Natural killer cell (primary cell): ENCODE measurements at places on chromosomes 12 and 14. TPM values are rescaled to one million over a fixed set of nuclear protein-coding genes. Genes with fewer than 3 reads are reported as not detected.

- H3K4me1 ChIP-seq = peaks cover 18% of the 10 kb centered on the region
- no peak overlapping the region for H3K4me3 ChIP-seq
These were observed 63.0 kb upstream of the BTG1 start for GRCh38 chr12:92208613-92209121.

Gene CLEC14A
- total RNA-seq = not detected

Gene CMA1
- total RNA-seq = not detected

Gene C14orf39
- not detected for total RNA-seq

DNA sequence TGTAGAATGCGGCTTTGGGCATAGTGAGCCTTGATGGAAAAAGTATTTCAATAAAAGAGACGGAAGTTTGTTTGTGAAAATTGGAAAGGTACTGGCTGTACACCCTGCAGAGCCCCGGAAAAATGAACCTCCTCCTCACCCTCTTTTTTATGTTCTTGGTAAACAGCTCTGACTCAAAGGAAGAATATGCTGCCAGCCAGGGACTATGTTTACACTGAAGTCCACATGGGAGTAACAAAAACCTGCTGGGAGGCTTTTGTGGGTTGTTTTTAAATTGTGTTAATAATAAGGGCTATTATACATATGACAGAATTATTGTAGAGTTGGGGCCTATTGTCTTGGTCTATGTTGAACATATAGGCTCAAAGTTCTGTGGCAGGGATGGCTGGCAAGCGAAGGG is 70.7 kb downstream of the TTC8 start:
- no peaks in the 10 kb centered on the region for H3K27me3 ChIP-seq
- no peak for DNase-seq
- H3K27ac ChIP-seq = no peak overlapping the region

DNA sequence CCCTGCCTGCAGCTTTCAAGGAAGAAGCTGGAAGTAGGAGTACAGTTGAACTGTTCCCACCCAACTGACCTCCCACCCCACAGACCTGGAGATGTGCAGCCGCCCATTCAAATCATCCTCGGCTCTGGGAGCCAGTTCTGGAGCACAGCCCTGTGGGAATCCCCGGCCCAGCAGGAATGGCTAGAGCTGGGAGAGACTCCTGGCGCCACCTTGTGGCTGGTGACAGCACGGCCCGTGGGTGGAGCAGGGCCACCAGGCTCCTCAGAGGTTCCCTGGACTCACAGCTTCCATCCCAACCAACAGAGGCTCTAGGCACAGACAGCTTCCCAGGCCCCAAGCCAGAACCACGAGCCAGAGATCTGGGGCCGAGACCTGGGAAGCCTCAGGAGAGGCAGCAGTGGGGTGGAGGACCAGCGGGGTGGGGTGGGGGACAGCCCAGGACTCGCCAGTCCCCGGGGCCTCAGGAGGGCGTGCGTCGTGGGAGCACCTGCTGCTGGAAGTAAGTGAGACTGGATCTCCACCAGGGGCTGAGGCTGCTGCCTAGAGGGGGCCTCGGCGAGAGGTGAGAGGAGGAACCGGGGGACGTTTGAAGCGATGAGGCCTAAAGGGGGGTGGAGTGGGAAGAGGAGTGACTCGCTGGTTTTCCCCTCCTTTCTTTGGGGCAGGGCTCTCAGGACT is 43.4 kb downstream of the RNF34 start:
- H3K27me3 ChIP-seq = no peaks in the 10 kb centered on the region
- peaks cover 47% of the 10 kb centered on the region for H3K36me3 ChIP-seq
- H3K4me1 ChIP-seq = no peaks in the 10 kb centered on the region
- peak; percentile 64 for DNase-seq
- H3K4me3 ChIP-seq = no peak overlapping the region
- no peak overlapping the region for H3K27ac ChIP-seq

- DNase-seq = no peak
- H3K27me3 ChIP-seq = no peaks in the 10 kb centered on the region
- H3K36me3 ChIP-seq = peaks cover 4% of the 10 kb centered on the region
- no peak overlapping the region for H3K27ac ChIP-seq
- no peak overlapping the region for H3K4me3 ChIP-seq
These were observed 62.6 kb downstream of the PLXNC1 start for GRCh38 chr12:94211021-94211420.

DNA sequence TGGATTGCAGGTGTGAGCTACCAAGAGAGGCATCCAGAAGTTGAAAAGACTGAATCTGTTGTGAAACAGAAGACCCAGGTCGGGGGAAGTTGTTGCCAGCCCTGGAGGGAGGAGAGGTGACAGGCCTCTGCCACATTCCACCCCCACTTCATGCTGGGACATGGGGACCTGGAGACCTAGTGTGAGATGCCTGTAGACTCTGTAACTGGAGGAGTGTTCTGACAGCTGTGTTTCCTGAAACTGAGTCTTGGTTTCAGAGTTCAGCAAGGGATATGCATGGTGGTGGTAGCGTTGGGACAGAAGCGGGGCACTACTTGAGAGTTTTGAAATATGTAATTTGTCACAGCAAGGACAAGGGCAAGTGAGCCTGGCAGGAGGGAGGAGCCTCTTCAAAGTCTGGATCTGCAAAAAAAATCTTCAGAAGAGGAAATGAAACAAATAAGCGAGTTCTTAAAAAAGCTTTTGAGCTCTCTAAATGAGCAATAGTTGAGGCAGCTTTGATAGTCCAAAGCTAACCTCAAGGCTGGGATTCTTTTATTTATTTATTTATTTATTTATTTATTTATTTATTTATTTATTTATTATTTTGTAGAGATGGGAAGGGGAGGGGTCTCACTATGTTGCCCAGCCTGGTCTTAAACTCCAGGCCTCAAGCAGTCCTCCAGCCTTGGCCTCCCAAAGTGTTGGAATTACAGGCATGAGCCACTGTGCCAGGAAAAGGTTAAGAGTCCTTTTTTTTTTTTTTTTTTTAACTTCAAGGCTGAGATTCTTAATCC is 58.9 kb upstream of the EEA1 start:
- H3K27ac ChIP-seq = peak overlapping the region; percentile 41
- no peaks in the 10 kb centered on the region for H3K27me3 ChIP-seq
- no peak overlapping the region for H3K4me3 ChIP-seq

DNA sequence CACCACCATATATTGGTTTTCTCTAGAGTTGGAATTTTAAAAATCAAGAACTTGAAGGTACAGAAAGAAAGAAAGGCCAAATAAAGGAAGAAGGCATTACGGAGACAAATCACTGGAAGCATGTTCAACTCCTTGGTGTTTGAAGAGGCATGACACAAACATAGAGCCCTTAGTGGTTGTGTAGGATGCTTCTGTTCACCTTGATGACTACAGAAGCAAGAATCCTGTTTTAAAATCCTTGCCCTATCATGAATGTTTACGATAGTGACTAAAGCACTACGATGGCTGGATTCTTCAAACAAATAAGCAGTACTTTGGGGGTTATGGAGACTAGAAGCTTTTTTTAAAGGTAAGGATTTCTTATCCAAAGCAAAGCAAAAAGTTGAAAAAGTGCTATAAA is 10.3 kb upstream of the ISM2 start:
- no peak overlapping the region for H3K27ac ChIP-seq
- no peak for DNase-seq
- no peak overlapping the region for H3K4me3 ChIP-seq
- H3K4me1 ChIP-seq = no peaks in the 10 kb centered on the region
- peaks cover 49% of the 10 kb centered on the region for H3K36me3 ChIP-seq
- H3K27me3 ChIP-seq = no peaks in the 10 kb centered on the region

DNA sequence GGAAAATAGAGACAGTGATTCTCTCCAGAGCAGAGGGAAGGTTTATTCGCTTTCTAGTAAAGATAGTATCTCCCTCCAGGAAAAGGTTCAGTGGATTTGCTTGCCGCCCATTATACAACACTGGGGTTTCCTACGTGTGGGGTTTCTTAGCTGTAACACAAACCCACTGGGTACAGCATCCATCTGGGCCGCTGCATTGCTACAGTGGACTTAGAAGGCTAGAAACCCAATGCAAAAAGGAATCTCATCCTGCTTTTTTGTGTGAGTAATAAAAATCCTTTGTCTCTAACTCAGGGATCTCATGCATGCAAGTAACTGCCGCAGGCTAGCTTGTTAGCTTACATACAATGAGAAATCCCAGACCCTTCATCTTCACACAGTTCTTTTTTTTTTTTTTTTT is 67.1 kb upstream of the BCL2L14 start:
- H3K4me1 ChIP-seq = peaks cover 25% of the 10 kb centered on the region
- no peak overlapping the region for H3K27ac ChIP-seq
- DNase-seq = no peak
- no peaks in the 10 kb centered on the region for H3K27me3 ChIP-seq

Gene GSG1
- total RNA-seq = not detected

Gene PLEKHH1
- not detected for total RNA-seq

Gene STYK1
- total RNA-seq = 2.0 TPM

GRCh38 chr12:25903603-25904245 is 54.8 kb upstream of the RASSF8 start:
- no peaks in the 10 kb centered on the region for H3K36me3 ChIP-seq
- H3K27ac ChIP-seq = no peak overlapping the region
- H3K4me3 ChIP-seq = no peak overlapping the region
- DNase-seq = no peak
- H3K27me3 ChIP-seq = no peaks in the 10 kb centered on the region

DNA sequence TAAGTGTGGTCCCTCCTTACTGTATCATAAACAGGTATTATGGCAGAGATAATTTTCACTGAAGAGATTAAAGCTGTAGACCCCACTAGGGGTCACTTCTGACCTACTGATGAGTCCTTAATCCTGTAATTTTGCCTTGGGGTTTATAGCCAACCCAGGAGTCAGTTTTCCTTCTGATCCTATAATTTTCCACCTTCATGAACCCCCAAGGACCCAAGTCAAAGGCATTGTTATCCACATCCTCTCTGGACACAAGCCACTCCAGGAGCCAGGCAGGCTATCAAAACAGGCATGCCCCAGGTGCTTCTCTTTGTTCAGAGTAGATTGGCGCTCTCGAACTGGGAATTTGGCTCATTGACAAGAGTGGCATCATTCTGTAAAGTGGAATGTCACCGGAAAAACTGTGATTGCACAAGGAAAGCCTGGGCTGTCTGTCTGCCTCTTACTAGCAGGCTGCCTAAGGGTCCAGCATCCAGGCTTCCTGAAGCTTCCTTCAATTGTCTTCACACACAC is 1523.2 kb upstream of the FLRT2 start:
- H3K27me3 ChIP-seq = no peaks in the 10 kb centered on the region
- no peak for DNase-seq
- H3K27ac ChIP-seq = no peak overlapping the region
- no peaks in the 10 kb centered on the region for H3K4me1 ChIP-seq
- H3K36me3 ChIP-seq = no peaks in the 10 kb centered on the region

Gene KRT8
- total RNA-seq = not detected

- no peaks in the 10 kb centered on the region for H3K27me3 ChIP-seq
- H3K4me3 ChIP-seq = no peak overlapping the region
- no peak for DNase-seq
- no peaks in the 10 kb centered on the region for H3K4me1 ChIP-seq
These were observed 12.4 kb downstream of the MED21 start for GRCh38 chr12:27034607-27035293.

GRCh38 chr14:24734917-24735500 is 101.0 kb upstream of the GZMB start:
- H3K27me3 ChIP-seq = no peaks in the 10 kb centered on the region
- H3K4me1 ChIP-seq = no peaks in the 10 kb centered on the region
- H3K27ac ChIP-seq = no peak overlapping the region
- no peak overlapping the region for H3K4me3 ChIP-seq
- no peak for DNase-seq
- H3K36me3 ChIP-seq = no peaks in the 10 kb centered on the region

GRCh38 chr12:49264466-49264872 is 413 bp upstream of the TUBA1C start:
- no peaks in the 10 kb centered on the region for H3K27me3 ChIP-seq
- peaks cover 2% of the 10 kb centered on the region for H3K36me3 ChIP-seq
- peaks cover 26% of the 10 kb centered on the region for H3K4me1 ChIP-seq
- no peak overlapping the region for H3K27ac ChIP-seq

DNA sequence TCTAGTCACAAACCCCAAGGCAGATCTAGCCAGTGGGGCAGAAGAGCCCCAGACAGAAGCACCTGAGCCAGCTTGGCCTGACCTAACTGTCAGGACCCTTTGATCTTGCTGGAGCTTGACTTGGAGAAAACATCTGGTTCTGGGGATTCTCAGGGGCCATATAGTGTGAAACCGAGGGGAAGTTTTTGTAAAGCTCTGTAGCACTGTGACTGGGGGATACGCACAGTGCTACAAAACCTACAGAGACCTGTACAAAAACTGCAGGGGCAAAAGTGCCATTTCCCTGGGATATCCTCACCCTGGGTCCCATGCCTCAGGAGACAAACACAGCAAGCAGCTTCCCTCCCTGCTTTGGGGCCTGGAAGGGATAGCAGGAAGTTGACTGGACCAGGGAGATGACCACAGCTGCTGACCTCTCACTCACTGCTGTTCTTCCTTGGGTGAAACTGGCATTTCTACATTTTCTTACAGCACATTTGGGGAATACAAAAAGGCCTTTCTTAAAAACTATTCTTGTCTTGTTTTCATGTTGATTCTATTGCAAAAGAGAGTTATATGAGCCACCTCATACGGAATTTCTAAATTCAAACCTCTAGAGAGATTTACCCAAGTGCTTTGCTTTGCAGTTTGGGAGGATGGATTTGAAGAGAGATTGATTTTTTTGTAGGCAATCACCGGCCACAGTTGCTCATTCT is 140.0 kb downstream of the DAD1 start:
- H3K27ac ChIP-seq = peak overlapping the region; percentile 79
- DNase-seq = no peak

DNA sequence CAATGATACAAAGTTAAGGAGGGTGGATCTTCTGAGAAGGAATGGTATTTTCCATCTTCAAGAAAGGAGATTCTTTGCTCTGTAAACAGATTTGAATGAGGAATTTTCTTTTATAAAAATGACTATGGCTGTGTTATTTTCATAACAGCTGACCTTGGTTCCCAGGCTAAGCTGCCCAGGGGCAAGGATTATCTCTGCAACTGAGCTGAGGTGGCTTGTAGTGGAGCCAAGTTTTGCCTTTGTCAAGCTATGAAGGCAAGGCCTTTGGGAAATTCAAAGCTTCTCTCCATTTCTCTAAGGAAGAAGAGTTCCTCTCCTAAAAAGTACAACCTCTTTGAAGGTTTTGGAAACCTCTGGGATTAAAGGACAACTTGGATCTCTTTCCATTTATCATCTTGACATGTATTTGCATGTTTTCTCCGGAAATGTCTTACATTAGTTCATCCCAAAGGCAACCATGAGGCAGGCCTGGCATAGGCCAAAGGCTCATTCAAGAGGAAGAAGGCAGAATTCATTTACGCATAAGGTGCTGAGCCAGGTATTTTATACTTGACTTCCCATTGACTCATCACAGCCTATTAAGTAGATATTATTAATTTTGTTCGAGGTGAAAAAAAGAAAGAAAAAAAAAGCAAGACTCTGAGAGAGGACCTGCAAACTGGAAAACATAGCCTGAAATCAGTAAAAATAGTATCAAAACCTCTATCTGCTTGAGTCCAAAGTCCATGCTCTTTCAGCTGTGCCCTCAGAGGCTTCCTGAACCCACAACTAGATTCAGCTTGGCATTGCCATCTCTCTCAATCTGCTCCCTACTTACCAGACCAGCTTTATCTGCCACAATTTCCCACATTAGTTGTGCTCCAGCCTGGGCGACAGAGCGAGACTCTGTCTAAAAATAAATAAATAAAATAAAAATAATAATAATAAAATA is 24.0 kb upstream of the CKAP4 start:
- H3K4me3 ChIP-seq = no peak overlapping the region
- H3K36me3 ChIP-seq = no peaks in the 10 kb centered on the region
- no peak for DNase-seq
- no peaks in the 10 kb centered on the region for H3K27me3 ChIP-seq
